Ovary (tissue), 10 donors: ENCODE measurements at places on chromosomes 7 and 10. TPM values are rescaled to one million over a fixed set of nuclear protein-coding genes. Genes with fewer than 3 reads are reported as not detected.
A peak's percentile ranks its signal among the peaks of the same experiment; 100 is the strongest.

- no peak for DNase-seq
These were observed 12.7 kb downstream of the TAS2R38 start for GRCh38 chr7:141960687-141961422.

DNA sequence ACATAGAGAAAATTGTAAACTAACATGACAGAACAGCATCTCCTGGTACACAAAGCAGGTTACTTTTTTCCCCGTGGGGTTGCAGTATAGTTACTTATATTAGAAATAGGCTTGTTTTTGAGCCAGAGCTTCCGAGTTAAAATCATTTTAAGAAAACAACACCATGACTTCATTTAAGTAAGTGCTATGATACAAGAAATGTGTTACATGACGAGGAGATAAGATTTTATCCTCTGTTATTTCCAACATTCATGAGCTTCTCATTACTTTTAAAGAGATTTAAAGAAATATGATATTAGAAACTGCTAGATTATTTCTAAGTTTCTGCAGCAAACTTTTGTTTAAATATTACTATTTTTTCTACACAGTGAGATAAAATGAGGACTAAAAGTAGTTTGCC is 968.7 kb downstream of the GATA3 start:
- no peak for DNase-seq

DNA sequence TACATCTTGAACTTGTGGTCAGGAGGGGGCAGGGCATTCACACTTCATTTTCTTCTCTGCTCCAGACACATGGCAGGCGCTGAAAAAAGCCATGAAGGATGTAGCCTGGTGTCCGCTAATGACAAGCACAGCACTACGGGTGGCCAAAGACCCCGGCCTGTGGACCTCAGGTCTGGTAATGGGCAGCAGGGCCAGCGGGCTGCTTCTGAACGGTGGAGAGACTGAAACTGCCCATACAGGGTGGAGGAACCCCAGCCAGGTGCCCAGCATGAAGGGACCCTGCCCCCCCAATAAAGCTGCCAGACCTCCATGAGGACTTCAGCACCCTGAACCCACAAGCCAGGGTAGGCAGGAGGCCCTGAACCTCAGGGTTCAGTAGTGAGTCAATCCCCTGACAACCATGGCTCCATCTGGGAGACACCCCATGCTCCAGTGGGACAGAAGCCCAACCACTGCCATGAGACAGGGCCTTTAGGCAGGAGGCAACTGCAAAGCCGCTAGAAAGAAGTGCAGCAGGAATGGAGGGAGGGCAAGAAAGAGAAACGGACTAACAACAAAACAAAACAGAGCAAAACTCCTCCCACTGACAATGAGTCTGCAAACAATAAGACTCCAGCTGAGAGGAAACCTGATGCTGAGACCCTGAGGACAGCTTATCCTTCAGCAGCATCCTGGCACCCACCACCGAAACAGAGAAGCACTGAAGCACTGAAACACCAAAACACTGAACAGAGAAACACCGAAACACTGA is 140.2 kb upstream of the PPP2R2D start:
- DNase-seq: no peak

DNA sequence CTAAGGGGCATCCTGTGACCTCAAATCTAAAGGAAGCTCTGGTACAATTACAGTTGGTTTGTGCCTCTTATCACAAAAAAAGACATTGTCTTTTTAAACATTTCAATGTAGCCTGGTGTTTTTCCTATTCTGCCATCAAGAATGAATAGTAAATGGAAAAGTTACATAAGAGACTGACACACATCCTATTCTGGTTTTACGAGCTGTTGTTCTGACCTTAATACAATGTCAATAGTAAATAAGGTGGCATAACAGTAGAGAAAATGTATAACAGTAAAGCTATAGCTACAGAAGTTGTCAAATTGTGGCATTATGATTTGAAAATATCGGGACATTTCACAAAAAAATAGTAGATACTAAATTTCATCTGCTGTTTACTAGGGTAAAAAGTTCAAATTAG is 88.4 kb downstream of the NT5C2 start:
- no peak for DNase-seq

- DNase-seq: no peak
These were observed 3.6 kb upstream of the MTPN start for GRCh38 chr7:135980665-135981180.

DNA sequence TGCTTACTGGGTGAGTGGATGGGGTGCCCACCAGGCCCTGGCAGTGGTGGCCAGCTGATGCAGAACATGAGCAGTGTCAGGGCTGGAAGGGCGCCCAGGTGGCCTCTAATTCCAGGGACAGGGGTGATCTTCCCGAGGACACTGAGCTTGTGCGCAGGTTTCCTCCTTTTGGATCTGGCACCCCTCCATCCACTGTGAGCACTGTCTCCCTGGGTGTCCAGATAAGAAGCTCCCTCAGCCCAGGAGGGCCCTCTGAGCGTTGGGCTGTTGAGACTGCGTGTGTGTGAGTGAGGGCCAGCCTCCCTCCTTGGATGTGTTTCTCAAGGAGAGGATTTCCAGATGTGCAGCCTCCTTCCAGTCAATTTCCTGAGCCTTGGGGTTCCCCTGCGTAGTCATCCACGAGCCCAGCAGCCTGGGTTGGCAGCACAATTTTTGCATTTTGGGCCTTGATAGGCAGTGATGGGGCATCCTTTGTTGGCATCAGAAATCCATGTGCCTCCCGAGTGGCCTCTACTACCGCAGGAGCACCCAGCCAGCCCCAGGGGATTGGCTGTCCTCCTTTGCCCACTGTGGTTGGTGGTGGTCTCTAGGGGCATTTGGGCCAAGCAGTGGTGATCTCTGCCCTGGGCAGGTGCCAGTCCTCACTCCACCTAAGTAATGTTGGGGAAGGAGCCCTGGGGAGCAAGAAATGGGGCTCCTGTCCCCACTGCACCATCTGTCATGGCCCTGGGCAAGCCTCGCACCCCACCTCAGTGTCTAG is 20.9 kb upstream of the BTBD16 start:
- DNase-seq: no peak

DNA sequence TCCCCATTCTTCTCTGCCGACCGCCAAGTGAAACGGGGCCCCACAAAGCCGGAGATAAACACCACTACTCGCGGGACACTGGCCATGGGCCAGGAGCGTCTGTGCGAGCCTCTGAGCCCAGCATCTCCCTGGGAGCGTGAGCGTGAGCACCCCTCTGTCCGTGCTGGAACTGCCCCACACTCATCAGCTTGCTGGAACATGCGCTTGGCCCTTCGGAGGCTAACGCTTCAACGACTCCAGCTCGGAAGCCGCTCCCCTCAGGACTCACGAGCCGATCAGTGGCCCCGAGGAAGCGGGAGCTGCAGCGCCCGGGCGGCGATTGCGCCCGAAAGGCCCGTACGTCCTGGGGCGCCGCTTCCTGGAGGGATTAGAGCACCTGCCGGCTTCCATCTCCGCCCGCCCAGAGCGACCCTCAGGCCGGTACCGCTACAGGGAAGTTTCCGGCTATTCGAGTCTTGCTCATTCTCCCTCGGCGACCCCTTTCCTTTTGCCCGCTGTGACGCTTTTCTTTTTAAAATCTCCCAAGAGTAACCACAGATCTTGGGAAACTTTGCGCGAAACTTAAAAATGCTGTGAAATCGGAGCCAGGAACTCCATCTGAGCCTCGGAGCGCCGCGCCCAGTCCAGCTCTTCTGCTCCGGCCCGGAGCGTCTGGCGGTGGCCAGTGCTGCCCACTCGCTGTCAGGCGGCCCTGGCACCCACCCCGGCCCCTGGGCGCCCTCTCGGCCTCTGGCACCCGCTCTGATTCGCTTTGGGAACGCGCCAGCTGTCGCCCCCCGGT is 1.0 kb downstream of the TLL2 start:
- peak; percentile 42 for DNase-seq

DNA sequence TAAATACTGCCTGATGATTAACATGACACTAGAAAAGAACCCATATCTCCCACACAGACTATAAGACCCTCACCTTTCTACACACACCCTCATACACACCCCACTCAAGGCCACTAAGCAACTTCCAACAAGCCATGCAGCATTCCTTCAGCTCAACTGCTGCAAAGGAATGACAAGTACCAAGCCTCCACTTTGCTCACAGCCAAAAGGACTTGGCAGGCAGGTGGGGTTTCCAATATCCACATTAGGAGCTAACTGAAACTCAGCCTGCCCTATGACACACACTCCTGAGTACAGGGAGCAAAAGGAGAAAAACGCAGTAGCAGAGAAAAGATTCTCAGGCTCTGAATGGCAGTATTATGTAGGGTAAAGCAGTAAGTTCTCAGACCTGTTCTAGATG is 13.4 kb downstream of the USP54 start:
- peak; percentile 41 for DNase-seq

GRCh38 chr7:150388709-150389531 is 9.8 kb downstream of the ZNF775 start:
- peak; percentile 78 for DNase-seq

GRCh38 chr10:27225642-27226257 is 14.8 kb downstream of the ACBD5 start:
- DNase-seq: no peak

DNA sequence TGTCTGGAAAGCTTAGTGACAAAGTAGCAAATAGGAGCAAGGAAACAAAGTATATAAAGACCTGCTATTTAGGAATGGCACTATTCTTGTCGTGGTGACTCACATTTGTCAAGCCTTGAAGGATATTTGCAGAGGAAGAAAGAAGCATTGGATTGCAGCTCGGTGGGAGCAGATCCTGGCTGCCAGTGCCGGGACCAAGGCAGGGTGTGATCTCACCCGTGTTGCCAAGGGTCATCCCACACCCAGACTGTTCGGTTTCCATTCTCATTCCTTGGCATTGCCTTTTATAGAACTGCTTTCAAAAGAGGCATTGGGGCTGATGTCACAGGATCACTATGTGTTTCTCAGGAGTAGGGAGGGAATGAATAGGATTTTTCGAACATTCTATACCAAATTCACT is 176.2 kb downstream of the GALNT17 start:
- DNase-seq: no peak

GRCh38 chr7:7563269-7563668 is 3.4 kb upstream of the MIOS start:
- no peak for DNase-seq

DNA sequence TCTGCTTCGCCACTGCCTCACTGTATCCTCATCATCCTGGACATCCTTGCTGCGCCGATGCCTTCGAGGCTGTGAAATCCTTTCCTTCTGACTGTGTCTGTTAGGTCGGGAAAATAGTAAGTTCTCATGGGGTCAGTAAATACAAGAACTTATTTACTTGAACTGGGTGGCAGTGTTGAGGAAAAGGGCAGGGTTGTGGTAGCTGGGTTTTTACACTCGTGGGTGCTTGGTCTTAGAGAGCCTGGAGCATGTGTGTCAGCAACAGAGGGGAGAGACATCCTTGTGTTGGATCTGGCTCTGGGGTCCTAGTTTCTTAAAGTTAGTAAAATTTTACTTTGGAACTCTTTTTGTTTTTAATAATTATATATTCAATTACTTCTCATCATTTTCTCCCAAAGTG is 112.9 kb upstream of the GATA3 start:
- no peak for DNase-seq

DNA sequence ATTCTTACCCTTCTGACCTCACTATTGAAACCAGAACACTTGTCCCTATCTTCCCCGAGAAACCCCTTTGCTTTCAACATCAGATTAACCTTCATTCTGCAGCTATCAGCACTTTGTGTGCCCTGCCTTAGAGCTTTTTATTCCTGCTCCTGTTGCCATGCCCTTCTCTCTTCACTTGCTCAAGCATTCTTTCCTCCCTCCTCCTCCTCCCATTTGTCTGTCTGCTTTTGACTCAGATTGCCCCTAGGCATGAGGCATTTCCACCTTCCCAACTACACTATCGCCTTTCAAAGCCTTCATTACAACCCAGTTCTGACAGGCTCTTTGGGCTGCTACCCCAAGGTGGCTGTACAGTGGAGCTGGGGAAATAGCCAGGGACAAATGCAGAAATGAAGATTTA is 143.3 kb downstream of the SLC25A13 start:
- no peak for DNase-seq

DNA sequence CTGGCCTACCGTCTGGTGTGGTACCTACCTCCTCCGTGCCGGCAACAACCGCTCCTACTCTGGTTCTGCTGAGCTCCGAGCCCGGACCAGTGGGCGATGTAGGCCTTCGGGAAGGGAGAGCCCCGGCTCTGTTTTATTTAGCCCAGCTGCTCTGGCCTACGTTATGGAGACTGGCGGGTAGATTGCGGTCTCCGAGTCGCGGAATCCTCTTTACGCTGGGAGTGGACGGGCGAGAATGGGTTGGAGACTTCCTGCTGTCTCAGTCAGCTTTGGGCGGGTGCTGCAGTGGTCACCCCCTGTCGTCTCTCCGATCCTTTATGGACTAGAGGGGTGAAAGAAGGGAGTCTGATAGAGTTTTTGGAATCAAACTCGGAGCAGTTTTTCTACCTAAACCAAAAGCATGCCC is 406 bp downstream of the CBLL1 start:
- DNase-seq: no peak

DNA sequence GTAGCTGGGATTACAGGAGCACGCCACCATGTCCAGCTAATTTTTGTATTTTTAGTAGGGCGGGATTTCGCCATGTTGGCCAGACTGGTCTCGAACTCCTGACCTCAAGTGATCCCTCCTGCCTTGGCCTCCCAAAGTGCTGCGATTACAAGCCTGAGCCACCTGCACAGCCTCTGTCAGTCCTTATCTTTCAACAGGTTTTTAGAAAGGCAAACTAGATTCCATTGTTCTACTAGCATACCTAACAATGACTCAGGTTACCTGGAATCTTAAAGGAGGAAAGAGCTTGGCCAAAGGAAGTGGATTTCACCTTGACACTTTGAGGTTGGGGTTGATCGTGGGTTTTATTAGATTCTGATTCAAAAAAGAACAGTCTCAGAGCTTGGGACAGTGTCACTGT is 3.2 kb downstream of the ABCC2 start:
- DNase-seq: no peak

DNA sequence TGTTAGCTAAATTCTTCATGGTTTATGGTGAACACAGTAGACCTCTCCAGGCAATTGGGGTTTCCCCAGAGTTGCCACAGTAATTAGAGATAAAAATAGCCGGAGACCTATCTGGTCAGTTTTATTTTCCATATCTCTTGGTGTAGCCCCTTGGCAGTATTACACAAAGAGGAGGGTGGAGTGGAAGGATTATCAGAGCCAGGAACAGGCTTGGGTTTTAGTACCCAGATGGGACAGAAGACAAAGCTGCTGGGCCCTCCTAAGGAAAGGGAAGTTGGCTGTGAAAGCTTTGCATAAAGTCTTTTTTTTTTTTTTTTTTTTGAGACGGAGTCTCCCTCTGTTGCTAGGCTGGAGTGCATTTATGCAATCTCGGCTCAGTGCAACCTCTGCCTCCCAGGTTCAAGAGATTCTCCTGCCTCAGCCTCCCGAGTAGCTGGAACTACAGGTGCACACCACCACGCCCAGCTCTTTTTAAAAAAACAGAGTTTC is 9.7 kb downstream of the ZSCAN21 start:
- DNase-seq: no peak

DNA sequence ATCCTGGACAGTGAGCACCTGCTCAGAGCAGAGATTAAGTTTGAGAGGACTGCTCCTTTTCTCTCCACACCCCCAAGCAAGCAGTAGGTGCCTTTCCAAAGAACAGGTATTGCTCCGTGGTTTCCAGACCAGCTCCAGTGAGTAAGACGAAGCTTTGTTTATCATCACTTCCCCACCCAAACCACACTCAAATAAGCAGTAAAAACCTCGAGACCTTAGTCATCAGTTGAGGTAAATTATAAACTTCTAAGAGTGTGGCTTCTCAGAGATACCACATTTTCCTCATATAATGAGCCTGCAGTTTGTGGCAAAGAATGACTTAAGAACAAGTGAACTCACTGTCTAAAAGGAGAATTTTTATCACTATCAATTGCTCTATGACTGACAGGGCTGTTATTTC is 50.0 kb upstream of the GRB10 start:
- no peak for DNase-seq

GRCh38 chr7:127751062-127751461 is 99.1 kb downstream of the SND1 start:
- no peak for DNase-seq

The GDF10 gene
- not detected for total RNA-seq

The ABCC2 gene
- 1.1 TPM for total RNA-seq

The CPEB3 gene
- 5.6 TPM for total RNA-seq
